Stimulated activated CD8-positive, alpha-beta memory T cell treated with anti-CD3 and anti-CD28 coated beads, Interleukin-4, amount 100 ng/mL, for 1 hour (primary cell): ENCODE measurements at places on chromosomes 5 and 9.

- no peak for DNase-seq
Measured at GRCh38 chr5:87850843-87851242, 417.8 kb downstream of the TMEM161B start.

DNA sequence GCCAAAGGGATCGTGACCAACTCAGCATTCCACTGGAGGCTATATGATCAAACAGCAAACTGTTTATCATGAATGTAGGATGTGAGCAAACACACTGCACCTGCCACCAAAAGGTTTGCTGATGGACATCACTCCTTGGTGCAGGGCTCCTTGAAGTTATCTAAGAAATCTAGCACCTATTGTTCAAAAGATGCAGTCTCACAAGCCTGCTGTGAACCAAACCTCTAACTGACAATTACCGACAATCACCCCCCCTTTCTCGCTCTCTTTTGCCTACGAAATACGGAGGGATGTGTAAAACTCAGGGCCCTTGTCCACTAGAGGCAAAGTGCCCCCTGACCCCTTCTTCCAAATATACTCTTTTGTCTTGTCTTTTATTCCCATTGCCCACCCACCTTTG lies 2.5 kb upstream of the CLTA start:
- no peak for DNase-seq

DNA sequence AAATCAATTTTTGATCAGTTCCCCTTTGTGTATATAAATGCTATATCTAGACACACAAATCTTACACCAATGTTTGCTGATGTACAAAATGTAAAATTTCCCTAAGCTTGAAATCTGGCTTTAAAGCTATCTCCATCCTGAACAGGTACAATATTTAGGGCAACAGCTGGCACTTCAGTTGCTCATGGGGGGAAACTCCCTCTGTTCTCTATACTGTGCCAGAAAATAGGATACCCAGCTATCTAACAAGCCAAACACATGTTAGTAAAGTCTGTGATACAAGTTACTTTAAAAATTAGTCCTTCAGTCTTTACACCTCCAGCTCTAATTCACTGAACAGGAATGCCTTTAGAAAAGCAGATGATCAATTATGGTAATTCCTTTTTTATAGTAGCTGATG lies 191.8 kb downstream of the SLF1 start:
- no peak for DNase-seq

DNA sequence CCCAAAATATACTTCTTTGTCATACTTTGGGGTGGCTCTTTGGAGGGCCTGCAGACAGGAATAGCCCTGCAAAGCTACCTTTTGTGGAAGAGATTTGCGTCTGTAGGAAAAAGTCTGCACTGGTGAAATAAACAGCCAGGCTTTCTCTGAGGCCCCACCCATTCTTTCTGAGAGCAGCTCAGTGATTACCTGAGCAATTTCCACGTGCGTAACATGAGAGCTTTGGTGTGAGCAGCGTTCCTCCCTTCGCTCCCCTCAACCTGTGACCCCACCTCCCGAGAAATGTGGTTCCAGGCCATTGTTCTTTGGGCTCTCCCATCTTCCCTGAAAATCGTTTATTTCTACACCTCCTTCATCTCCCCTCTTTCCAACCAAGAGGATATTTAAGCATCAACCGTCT lies 23.8 kb upstream of the FBP1 start:
- no peak for DNase-seq

GRCh38 chr9:71908825-71909224 lies 2.2 kb downstream of the ABHD17B start:
- DNase-seq: no peak

DNA sequence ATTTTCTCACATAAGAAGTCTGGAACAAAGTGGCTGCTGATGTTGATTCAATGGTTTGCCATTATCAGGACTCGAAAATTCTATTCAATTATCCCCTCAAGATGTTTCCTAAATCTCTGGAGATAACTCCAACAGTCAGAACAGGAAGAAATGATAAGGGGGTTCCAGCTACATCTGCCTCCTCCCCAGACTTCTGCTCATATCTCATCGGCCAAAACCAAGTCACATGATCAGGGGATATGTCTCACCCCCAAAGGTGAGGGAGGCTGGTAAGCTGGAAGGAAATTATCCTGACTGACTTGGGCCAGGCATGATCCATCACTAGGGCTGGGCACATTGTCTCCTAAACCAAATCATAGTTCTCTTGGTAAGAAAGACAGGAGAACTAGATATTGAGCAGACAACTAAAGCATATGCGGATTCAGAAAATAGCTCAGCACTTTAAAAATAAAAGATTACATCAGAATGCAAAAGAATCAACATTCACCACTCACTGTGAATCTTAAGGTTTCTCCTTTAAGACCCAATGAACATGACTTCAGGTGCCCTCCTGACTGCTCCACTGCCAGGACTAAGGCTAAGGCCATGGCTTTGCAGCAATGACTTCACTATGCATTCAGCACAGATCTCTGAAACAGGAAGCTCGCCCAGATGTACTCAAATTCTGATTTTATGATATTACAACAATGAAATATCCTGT lies 306.3 kb downstream of the ENC1 start:
- no peak for DNase-seq

GRCh38 chr9:72205513-72205912 lies 56.3 kb downstream of the GDA start:
- no peak for DNase-seq

GRCh38 chr9:95772320-95773052 lies 103.0 kb upstream of the ERCC6L2 start:
- no peak for DNase-seq

DNA sequence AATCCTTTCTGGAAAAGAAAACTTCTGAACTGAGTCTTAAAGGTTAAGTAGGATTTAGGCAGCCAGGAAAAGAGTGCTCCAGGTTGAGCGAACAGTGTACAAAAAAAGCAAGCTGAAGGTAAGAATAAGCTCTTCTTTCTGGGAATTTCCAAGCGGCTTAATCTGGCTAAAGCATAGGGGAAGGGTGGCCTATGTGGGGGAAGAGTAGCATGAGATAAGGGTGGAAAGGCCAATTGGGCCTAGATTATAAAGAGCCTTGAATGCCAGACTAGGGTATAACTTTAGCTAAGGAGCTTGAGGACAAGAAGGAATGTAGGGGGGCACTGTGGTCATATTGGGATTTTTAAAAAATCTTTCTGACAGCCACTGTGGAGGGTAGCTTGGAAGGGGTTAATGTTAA lies 37.3 kb upstream of the NR5A1 start:
- no peak for DNase-seq

GRCh38 chr9:131704141-131704983 lies 35.5 kb downstream of the RAPGEF1 start:
- DNase-seq: no peak

DNA sequence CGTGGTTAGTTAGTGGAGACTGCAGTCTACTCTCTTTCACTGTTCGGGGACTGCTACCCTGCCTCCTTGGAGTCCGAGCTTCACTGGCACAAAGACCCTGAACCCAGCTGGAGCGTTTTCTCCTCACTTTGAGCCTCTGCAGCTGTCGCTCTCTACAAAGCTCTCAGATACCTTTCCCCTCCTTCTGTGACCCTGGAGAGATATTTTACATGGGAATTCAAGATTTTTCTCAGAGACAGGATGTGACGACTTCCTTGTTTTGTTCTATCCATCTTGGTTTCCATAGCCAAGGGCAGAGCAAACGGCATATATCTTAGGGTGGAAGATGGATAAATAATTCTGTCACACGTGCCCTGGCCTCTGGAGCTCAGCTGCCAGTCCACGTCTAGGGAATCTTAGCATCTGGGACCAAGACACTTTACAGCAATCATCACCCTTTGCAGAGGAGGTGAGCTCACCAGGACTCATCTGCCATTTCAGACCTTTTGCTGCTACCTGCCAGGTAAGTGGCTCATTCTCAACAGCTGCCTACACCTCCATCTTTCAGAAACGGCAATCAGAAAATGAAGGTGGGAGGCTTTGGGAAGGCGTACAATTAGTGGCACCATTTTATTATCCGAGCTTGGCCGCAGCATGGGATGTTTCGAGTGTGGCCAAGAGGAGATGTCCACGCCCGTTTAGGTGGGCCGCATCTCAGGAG lies at the start of gene BTNL9:
BTNL9 (plus strand) TSS at position 336 of the 700 bp plus-strand sequence. CDS start 5,224 bp downstream, outside the sequence.
- DNase-seq: no peak

DNA sequence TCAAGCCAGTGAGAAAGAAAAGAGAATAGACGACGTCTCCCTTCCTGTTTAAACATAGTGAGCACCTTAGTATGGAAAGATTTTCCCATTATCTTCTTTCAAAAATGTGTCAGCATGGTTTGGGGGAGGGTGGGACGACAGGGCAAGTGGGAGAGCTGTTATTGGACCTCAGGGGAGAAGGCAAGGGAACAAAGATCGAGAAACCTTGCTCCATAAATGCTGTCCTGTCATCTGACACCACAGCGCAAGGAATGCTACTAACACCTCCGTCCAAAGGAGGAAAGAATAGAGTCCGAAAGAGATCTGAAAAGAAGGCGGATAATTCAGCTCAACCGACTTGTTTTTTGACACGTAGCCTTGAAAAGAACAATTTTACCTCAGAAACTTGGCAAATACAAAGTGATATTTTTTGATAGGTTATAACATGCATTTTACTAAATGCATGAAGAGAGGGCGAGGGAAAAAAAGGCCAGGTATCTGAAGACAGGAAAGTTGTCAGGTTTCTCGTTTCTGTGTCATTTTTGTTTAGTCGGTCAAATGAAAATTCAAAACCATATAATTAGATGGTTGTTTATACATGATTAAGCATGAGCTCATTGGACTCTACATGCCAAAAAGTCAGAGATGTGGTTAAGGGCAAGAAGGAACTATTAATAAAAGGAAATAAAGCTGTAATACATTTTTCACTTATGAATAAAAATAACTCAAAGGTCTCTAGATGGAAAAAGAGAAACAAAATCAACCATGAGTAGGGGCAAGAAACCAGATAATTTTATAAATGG lies 155.7 kb downstream of the GLIS3 start:
- no peak for DNase-seq

DNA sequence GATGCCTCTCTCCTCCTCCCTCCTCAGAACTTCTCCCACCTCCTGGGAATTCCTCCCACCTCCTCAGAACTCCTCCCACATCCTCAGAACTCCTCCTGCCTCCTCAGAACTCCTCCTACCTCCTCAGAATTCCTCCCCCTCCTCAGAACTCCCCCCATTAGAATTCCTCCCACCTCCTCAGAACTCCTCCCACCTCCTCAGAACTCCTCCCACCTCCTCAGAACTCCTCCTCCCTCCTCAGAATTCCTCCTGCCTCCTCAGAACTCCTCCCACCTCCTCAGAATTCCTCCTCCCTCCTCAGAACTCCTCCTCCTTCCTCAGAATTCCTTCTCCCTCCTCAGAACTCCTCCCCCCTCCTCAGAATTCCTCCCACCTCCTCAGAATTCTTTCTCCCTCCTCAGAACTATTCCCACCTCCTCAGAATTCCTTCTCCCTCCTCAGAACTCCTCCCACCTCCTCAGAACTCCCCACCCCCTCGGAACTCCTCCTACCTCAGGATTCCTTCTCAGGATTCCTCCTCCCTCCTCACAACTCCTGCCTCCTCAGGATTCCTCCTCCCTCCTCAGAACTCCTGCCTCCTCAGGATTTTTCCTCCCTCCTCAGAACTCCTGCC lies 23.9 kb downstream of the SLC46A2 start:
- no peak for DNase-seq
